ENCODE measurements at places on chromosomes 1 and 21. TPM values are rescaled to one million over a fixed set of nuclear protein-coding genes. Genes with fewer than 3 reads are reported as not detected.

TMEM240 gene
- total RNA-seq, result 15.2 TPM

C4BPA gene
- total RNA-seq, result not detected

C1orf94 gene
- total RNA-seq, result 0.25 TPM

RGS7 gene
- total RNA-seq, result 16.0 TPM

APOBEC4 gene
- not detected for total RNA-seq

DYNLT5 gene
- 6.4 TPM for total RNA-seq

CCDC185 gene
- total RNA-seq, result under 0.01 TPM

DNASE2B gene
- total RNA-seq, result not detected

ERICH3 gene
- 15.0 TPM for total RNA-seq

OPTC gene
- total RNA-seq, result not detected

PPIAL4G gene
- 0.25 TPM for total RNA-seq

CSF3R gene
- 2.0 TPM for total RNA-seq

OR2T35 gene
- not detected for total RNA-seq

RXFP4 gene
- total RNA-seq, result not detected

SPRR4 gene
- total RNA-seq, result not detected

SIPA1L2 gene
- 26.8 TPM for total RNA-seq

MIS18A gene
- 4.7 TPM for total RNA-seq

ATP6V1G3 gene
- total RNA-seq, result not detected

CD1D gene
- 0.74 TPM for total RNA-seq

CFHR3 gene
- total RNA-seq, result not detected

SPRR2F gene
- total RNA-seq, result not detected

SHISA4 gene
- 17.2 TPM for total RNA-seq

RPE65 gene
- total RNA-seq, result under 0.01 TPM

NOS1AP gene
- 9.3 TPM for total RNA-seq

ADAMTSL4 gene
- 0.25 TPM for total RNA-seq

RERE gene
- total RNA-seq, result 674 TPM

TEX38 gene
- not detected for total RNA-seq

ZSCAN20 gene
- 6.9 TPM for total RNA-seq

CYP4A22 gene
- not detected for total RNA-seq

CSMD2 gene
- total RNA-seq, result 22.9 TPM

CASQ2 gene
- under 0.01 TPM for total RNA-seq

CD46 gene
- total RNA-seq, result 67.9 TPM

CYP4B1 gene
- total RNA-seq, result under 0.01 TPM

GPR25 gene
- total RNA-seq, result 0.25 TPM
